ENCODE measurements at places on chromosomes 5 and 9.

- peak; percentile 87 for DNase-seq
Observed at GRCh38 chr9:106697750-106698502, 165.0 kb upstream of the ZNF462 start.

GRCh38 chr5:171661143-171661542, 124.5 kb upstream of the SMIM23 start:
- no peak for DNase-seq

- DNase-seq, result no peak
Observed at GRCh38 chr5:148696187-148697036, 42.1 kb upstream of the HTR4 start.

DNA sequence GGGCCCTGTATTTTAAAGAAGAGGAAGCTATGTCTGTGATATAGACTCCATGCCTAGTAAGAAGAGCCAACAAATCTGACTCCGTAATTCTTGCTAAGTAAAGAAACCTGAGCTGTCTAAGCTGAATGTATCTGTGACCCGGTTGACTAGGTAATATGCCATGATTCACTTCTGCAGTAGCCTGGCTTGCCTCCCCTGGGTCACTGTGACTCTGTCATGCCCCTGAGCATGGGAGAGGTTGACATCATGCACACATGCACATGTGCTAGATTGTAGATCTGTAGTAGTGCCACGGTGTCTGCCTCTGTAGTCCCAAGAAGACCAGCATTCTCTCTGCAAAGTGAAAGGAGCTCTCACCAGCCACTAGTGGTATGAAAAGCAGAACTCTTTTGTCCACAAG, 9.1 kb downstream of the SLC22A5 start:
- no peak for DNase-seq

- peak; percentile 52 for DNase-seq
Observed at GRCh38 chr9:115520646-115521045, 402.7 kb upstream of the TNC start.

DNA sequence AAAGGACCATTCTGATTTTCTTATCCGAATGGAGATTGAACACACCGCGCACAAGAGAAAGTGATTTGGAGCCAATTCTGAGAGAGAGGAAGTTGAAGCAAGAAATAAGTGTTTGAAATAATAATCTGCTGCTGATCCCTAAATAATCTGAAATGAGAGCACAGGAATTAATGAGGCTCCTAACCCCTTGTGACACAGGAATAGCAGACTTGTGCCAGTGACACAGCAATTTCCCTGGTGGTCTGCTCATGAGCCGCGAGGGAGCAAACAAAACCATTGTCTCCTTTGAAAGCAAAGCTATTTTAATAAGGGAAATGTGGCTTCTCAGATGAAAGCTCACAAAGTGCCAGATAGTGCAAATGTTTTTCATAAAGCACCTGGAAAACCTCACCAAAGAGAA, 936.1 kb upstream of the WWC1 start:
- DNase-seq, result no peak

DNA sequence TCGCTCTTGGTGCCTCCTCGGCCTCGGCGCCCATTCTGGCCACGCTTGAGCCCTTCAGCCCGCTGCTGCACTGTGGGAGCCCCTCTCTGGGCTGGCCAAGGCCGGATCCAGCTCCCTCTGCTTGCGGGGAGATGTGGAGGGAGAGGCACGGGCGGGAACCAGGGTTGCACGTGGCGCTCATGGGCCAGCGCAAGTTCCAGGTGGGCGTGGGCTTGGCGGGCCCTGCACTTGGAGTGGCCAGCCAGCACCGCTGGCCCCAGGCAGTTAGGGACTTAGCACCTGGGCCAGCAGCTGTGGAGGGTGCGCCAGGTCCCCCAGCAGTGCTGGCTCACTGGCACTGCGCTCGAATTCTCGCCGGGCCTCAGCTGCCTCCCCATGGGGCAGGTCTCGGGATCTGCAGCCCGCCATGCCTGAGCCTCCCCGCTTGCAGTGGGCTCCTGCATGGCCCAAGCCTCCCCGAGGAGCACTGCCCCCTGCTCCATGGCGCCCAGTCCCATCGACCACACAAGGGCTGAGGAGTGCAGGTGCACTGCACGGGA, 106.4 kb downstream of the SMC2 start:
- no peak for DNase-seq

DNA sequence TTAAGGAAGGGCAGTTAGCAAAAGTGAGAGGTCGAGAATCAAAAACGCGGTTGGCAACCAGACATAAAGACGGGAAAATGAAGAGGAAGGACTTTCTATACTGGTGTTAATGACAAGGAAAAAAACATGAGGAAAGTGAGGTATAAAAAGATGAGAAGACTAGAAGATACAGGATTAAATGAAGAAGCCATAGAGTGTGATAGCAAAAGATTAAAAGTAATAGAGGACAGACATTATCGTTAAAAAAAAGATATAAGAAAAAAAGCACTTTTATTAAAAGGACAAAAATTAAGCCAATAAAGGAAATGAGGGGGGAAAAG, 1.7 kb upstream of the SSBP2 start:
- no peak for DNase-seq

DNA sequence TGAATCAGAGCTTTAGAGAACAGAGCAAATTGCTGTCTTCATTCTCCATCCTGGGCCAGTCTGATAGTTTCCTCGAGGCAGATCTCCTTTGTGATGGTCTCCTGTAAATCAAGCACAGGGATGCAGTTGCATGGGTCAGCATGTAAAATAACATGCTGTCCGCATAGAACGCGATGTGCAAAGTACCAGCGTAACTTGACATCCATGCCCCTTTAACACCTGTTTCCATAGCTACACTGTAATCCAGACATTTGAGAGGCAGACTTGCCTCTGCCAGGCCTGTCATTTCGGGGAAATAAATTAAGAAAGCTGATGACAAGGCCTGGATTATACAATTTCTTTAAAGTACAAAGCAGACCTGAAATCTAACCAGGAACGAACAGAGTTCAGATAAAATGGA, 413.5 kb downstream of the TLE4 start:
- DNase-seq, result no peak

DNA sequence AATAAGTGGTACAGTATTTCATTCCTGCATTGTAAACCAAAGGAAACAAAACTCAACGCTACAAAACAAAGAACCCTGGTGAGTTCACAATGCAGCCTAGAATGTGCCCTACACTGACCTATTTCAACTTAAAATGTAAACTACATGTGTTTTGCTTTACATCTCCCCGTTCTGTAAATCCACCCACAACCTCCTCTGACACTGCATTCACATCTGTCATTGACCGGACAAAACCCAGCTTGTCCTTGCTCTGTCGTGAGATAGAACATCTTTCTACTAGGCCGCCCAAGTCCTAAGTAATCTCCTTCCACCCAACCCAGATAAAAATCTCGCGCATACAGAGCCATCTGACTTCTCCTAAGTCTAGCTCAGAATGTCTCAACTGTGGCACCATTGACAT, 6.1 kb upstream of the VLDLR start:
- DNase-seq, result no peak

DNA sequence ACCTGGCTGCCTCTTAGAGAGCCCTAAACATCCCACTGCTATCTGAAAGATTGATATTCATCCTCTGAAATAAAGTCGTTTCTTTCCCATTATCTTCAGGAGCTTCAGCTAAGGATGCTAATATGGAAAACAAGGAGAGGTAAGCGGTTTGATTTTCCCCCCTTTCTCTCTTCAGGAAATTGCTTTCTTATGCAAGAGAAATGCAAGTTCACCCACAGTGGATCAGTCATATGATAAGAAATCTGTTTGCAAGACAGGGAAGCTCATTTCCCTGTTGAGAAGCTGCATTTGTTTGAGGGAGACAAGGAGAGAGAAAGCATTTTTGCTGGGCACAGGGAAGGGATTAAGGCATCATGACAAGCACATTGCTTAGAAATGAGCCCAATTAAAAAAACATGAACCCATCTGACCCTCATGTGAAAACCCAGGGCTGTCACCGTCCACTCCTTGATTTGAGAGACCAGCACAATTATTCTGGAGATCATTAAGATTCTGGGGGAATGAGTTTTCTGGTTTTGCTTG, 53.7 kb upstream of the BOD1 start:
- DNase-seq, result peak; percentile 54

- no peak for DNase-seq
Observed at GRCh38 chr9:87494970-87495471, 2.6 kb upstream of the DAPK1 start.

DNA sequence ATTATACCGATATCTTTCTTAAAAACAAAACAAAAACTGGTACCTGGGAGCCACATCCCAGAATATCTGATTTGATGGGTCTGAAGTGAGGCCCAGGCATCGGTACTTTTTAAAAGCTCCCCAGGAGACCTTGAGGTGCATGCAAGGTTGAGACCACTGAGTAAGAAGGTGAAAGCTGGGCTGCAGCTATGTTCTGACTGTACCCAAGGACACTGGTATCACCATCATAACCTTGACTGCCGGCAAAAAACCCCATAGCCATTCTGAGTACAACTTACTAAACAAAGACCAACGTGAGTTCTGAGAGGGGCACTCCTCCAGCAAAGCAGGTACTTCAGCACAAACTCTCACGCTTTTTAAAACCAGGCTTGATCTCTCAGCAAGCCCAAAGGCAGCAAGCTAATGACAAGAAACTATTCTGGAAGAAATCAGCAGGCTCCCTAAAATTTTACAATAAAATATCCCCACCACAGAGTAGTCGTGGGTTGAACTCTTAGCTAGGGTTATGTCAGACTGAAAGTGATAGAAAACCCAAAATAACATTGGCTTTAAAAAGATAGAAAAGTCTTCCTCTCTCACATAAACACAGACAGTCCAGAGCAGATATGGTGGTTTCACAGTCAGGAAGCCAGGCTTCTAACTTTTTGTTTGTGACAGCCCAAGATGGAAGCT, 263.9 kb downstream of the SAXO1 start:
- no peak for DNase-seq

- DNase-seq, result no peak
Observed at GRCh38 chr5:66193419-66193818, 49.3 kb downstream of the SREK1 start.

GRCh38 chr9:133943781-133944745, 48.1 kb downstream of the VAV2 start:
- DNase-seq, result no peak

Data from AG10803 (cell line).